NCI-H510A (cell line): ENCODE measurements at places on chromosomes 11 and 22.
A peak's percentile ranks its signal among the peaks of the same experiment; 100 is the strongest.

DNA sequence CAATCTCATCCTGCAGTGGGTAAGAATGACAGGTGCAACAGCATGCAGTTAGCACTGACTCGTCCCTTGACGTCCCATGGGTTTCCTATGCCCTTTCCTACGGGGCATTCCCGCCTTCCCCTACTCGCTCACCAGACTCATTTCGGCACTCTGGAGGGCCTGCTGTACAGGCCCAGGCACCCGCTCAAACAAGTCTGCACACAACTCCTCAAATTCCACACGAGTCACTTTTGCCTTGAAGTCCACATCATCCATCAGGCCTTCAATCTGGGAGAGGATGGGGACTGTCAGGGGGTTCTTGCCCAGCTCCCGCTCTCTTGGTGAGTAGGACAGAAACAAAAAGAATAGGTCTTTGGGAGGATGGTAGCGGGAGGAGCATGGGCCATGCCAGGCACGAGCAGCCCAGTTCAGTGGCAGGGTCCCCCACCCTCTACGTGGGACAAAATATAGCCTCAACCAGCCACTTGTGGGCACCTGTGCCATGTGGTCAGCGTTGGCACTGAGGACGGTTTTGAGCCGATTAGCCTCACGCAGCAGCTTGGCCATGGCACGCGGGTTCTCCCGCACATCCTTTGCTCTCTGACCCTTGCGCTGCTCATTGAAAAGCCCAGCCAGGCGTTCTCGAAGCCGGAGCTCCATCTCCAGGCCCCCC, 4.7 kb downstream of the HYOU1 start:
- no peak for DNase-seq

DNA sequence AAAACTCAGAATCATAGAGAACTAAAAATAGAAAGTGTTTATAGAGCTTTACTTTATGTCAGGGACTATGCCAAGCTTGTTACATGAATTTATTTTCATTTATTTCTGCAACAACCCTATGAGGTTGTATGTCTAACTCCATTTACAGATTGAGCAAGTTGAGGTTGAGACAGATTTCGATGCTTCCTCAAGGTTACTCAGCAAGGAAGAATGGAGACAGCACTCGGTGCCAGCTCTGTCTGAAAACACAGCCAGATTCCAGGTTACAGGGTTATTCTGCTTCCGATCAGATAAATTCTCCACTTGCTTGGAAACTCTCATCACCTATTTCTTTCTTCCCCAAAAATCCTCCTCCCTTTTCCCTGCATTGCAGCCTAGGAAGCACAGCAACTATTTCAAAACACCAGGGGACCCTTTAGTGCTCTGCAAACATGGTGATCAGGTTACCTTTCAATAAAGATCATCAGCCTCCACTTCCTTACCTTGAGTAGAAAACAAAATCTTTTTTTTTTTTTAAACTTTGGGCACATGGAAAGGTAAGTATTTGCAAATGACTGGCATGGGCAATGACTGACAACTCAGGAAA, 7.0 kb downstream of the MMP3 start:
- DNase-seq, result peak; percentile 2

GRCh38 chr11:114192841-114193389, 103.3 kb upstream of the NNMT start:
- no peak for DNase-seq

- DNase-seq, result no peak
These were observed 579.7 kb upstream of the CCDC90B start for GRCh38 chr11:83865636-83866461.

DNA sequence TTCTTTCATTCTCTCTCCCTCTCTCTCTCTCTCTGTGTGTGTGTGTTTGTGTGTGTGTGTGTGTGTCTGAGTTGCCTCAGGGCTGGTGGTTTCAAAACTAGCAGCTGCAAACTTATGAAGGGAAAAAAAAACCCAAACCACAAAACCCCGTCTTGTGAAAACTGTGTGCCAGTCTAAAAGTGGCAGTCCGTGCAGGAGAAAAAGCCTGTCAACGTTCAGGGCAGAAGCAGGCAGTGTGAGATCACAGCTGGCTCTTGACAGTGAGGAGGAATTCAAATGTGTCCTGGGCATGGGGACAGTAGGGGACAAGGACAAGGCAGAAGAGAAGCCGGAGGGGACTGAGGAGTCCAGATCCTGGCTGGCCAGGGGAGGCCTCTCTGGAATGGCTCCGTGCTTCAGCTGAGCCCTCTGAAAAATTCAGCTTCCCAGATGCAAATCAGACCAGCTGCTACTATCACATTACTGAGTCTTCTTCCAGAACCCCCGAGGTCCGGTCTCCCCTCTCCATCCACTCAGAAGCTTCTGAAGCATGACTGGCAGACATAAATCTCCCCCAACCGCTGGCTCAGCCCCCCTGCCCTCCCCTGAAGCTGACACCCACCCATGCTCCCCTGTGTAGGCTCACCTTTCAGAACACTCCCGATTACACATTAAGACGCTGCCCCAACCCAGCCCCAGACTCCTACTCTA, 31.9 kb downstream of the FLI1 start:
- DNase-seq, result no peak

DNA sequence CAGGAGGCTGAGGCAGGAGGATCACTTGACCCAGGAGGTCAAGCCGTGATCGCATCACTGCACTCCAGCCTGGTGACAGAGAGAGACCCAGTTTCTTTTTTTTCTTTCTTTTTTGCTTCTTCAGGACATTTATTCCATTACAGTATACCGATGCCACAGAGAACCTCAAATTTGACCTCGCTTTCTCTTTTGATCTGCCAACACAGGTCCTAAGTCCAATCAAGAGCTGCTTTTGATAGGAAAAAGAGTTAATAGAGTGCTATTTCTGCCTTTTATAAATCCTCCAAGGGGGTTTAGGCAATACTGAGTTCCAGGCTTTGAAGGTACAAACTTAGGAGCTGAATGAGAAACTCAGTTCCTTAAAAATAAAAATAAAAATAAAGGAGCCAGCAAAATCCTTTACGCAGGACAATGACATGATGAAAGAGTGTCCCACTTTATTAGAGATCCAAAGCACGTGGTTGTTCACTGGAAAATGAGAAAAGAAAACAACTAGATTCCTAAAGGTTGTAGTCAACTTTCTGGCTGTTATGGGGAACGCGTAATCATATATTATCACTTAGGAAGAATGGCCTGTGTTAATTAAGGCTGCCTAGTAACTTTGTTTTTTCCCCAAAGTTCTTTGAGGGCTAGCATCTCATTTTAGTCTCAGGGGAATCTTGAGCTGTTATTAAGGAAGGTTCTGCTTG, 27.2 kb downstream of the FADD start:
- DNase-seq, result no peak

DNA sequence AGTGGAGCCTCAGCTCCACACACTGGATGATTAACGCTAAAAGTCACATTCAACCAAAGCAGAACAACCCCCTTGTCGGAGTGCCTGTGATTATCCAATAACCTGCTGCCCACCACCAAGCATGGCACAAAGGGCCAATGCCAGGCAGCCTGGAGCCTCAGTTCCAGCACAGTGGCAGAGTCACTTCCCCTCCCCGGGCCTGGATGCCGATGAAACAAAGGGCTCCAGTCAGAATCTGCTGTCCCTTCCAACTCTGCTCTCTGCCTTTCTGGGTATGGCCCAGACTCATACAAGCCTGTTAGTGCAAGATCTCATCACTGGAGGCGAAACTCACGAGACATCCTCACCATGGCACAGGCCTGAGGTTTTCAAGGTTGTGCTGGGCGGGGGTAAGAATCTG, 52.1 kb downstream of the CLTCL1 start:
- DNase-seq, result no peak

DNA sequence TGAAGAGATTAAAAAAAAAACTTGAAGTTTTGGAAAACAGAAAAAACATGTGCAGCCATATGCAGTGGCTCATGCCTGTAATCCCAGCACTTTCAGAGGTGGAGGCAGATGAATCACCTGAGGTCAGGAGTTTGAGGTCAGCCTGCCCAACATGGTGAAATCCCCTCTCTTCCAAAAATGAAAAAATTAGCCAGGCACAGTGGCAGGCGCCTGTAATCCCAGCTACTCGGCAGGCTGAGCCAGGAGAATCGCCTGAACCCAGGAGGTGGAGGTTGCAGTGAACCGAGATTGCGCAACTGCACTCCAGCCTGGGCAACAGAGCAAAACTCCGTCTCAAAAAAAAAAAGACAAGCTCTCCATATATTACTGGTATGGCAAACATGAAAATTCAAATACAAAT, 7.6 kb downstream of the DLG2 start:
- no peak for DNase-seq

DNA sequence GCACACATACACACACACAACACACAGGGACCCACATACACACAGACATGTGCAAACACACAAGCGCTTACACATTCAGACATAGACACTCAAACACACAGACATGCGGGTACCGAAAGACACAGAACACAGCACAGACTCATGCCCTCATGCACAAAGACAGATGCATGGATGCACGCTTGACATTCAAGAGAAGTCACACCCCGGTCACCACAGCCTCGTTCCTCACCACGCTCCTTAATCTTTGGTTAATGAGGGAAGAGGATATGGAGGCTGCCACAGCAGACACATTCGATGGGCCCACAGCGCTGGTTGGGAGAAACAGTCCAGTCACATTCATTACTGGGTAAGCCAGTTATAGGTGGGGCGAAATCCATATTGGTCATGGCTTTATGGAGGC, 51.9 kb upstream of the EIF3D start:
- no peak for DNase-seq

DNA sequence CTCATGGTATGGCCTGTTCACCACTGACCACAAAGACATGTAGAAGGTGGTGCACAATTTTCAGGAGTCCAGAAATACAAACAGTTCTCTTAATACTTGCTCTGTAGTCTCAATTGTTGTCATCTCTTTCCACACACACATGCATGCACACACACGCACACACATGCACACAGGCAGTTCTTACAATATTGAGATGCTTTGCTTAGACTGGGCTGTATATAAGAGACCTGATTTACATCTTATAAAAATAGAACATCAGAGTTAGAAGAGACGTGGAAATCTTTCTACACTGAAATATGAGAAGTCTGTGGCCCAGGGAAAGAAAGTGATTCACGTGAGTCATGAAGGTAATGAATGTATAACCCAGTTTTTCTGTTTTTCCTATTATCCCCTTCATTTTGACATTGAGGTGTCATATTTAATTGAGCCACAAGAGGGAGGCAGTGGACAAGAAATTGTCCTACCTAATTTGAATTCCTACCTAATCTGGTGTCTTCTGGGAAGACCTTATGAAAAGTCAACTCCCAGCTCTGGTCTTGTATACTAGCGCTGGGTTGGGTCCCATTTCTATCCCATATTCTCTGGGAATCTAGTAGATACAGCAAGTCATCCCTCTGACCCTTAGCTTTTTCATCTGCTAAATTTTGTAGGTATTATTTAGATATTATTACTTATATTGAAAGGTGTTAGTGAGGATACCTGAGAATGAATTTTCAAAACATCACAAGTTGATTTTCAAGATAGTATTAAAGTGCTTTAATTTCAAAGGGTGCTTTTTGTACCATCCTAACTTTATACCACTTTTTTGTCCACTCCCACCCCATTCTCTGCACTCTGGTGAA, 14.9 kb upstream of the MS4A4A start:
- DNase-seq, result no peak

- DNase-seq, result no peak
These were observed 260.4 kb upstream of the ARHGAP20 start for GRCh38 chr11:110972640-110973039.

DNA sequence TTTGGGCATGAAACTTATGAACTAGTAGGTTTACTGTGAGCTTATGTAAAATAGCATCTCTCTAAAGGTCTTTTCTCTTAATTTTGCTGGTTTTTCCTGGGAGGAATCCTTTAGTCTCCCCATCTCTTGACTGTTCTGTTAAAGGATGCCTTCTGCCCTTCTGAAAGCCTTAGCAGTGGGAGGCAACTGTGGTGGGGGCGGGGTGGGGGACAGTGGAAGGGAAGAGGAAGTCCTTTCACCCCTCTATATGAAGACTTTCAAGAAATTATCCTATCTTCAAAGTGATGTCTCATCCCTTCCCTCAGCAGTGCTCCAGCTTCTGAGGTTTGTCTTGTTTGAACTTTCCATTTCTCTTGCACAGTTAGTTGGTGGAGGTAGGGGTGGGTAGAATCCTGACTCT, 73.1 kb downstream of the ELP4 start:
- no peak for DNase-seq

- DNase-seq, result no peak
These were observed at the start of gene NXPE2 for GRCh38 chr11:114678125-114679036. Gene NXPE2, plus strand, starts transcription at chr11:114678527. Its CDS starts 49 bp downstream, at chr11:114678576.

- no peak for DNase-seq
These were observed 40.5 kb upstream of the FBLN1 start for GRCh38 chr22:45462034-45462655.
